ENCODE measurements at places on chromosomes 7 and 10.

- DNase-seq = no peak
Measured at GRCh38 chr7:22248111-22248809, 108.7 kb downstream of the RAPGEF5 start.

DNA sequence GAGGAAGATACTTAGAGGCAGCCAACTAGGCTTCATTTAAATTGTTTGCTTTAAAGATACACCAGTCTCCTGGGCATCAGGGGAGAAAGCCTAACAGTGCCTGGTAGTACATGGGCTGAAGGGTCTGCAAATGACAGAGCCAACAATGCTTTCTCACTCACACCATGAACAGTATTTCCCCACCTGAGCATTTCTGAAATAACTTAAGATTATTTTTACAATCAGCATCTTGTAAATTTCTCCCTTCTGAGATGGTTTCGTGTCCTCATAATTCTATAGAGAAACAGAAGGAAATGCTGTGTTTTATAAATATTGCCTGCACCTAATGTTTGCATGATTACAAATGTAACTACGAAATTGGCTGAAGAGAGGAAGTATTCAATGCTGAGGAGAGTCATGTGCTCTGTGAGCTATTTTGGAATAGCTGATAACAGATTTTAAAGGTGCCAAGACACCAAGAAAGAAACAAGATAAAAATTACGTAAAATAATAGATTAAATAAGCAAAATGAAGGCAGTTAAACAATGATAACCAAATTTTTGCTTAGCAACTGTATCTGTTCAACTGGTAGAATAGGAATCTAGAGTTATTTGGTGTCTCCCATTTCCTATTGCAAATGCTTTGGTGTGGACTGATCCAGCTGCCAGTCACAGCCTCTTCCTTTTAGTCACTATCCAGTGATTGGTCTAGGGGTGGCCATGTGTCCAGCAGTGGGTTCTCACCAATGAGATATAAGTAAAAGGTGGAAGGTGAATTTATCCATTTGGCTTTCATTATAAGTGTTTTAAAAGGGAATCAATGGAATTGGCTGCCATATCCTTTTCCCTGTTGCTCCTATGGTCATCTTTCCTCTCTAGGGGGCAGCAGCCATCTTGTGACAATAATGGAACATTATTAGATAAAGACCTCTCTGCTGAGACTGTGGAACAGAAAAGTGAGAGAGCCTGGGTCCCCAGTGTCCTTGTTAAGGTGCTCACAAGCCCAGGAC is 167.9 kb upstream of the SLC26A5 start:
- no peak for DNase-seq

- DNase-seq = no peak
Measured at GRCh38 chr7:126450269-126450671, 802.5 kb downstream of the GRM8 start.

- DNase-seq = no peak
Measured at GRCh38 chr10:103428989-103429643, 23.1 kb downstream of the CALHM2 start.

DNA sequence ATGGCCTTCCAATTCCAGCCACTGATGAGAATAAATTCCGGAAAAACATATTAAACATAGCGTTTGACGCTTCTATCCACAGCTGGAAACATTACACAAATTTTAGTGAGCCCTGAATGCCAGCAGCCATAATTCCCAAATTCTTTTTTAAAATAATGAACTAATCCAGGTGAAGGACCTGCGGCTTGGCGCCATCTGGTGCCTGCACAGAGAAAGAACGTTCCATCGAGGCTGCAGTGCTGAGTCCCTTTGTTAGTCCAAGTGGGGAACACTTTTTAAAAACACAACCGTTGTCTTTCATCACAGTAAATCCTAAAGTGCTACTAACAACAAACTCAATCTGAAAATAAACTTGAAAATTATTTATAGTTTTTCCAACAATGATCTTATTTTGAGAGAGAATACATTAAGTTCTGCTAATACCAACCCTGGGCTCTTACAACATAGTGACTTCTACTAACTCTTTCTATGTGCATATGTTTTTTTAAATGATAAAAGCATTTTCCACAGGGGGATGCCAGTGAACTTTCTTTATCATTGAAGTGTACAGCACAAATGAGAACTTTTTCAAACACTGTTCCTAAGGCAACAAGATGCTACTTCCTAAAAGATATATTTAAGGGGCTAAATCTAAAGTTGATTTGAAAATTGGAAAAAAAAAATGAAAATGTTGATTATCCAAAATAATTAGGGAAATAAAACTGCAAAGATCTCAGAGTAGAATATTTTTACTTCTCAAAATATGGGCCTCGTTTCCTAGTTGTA is 166.9 kb upstream of the RNF32 start:
- no peak for DNase-seq

- peak; percentile 64 for DNase-seq
Measured at GRCh38 chr7:130490888-130491804, 739 bp upstream of the MEST start.

DNA sequence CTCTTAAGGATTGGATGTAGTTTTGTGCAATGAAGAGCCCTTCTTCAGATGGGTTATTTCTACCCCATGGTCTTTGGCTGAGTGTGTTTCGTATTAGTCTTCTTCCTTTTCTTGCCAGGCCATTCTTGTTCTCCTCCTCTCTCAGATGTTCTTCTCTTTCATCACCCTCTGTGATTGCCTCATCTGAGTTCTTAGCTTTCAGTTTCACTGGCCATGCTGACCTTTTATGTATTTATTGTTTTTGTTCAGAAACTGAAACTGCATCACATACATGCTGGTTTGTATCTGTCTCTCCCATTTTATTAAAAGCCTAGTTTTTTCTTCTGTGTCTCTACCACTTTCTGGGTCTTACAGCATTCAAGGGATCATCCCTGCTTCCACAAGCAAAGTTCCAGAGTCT is 21.7 kb upstream of the PCGF5 start:
- no peak for DNase-seq

All from CD4-positive, alpha-beta T cell (primary cell).